ENCODE measurements at places on chromosomes 11 and 22. TPM values are rescaled to one million over a fixed set of nuclear protein-coding genes. Genes with fewer than 3 reads are reported as not detected.

DNA sequence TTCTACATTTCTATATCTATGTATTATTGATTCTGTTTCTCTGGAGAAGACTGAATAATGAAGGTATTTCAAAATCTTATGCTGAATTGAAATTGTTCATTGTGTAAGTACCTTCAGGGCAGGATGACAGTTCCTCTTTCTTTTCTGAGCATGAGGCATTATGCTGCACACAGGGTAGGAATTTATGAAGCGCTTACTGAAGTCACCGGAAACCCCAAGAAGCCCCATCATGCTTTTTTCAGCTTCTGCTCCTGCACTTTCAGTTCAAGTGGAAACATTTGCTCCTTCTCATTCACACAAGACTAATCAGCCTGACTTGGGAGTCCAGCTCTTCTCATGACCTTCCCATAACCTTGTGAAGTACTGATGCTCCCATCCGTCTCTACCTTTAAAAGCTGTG is 314.7 kb upstream of the SORL1-AS1 start:
- H3K4me1 ChIP-seq = no peaks in the 10 kb centered on the region
- H3K27ac ChIP-seq = no peak overlapping the region
- H3K4me3 ChIP-seq = no peak overlapping the region
- no peaks in the 10 kb centered on the region for H3K36me3 ChIP-seq
- DNase-seq = no peak

Gene LRRC10B
- not detected for total RNA-seq

Gene APOA4
- total RNA-seq = not detected

DNA sequence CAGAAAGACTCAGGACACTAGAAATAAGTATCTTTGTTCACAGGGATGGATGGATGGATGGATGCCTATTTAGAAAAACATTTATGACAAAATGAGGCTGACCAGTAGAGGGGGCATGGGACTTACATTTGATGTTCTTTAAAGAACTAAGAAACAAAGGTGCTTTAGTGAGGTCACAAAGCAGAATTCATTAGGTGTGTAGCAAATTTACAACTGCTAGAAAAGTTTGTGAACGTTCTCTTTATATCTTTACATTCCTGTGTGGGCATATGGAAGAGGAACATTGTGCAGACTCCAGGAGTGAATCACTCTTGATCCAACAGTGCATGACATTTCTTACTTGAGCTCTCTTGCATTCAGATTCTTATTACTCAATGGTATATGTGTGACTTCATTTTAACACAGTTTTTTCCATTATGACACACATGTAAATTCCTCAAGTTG is 15.8 kb upstream of the SIK2 start:
- H3K27ac ChIP-seq = no peak overlapping the region
- H3K36me3 ChIP-seq = no peaks in the 10 kb centered on the region
- no peaks in the 10 kb centered on the region for H3K27me3 ChIP-seq
- DNase-seq = no peak

DNA sequence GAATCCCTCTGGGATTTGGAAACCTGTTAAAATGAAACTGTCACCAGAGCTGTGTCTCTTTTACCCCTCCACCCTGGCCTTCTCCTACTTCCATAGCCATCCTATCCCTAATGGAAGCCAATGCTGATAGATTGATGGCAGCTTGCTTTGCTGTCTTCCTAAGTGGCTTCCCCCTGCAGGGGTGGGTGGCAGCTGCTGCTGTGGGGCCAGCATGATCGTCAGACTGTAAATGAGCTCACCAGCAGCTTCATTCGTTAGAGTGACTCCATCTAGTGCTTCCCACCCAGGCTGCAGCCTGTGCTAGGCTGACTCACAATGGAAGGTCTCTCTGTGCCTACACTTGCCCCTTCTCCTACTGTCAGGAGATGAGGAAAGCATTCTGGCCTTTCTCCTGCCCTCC is 311.0 kb downstream of the BUD13 start:
- DNase-seq = no peak
- no peak overlapping the region for H3K27ac ChIP-seq
- no peaks in the 10 kb centered on the region for H3K4me1 ChIP-seq
- H3K4me3 ChIP-seq = no peak overlapping the region

DNA sequence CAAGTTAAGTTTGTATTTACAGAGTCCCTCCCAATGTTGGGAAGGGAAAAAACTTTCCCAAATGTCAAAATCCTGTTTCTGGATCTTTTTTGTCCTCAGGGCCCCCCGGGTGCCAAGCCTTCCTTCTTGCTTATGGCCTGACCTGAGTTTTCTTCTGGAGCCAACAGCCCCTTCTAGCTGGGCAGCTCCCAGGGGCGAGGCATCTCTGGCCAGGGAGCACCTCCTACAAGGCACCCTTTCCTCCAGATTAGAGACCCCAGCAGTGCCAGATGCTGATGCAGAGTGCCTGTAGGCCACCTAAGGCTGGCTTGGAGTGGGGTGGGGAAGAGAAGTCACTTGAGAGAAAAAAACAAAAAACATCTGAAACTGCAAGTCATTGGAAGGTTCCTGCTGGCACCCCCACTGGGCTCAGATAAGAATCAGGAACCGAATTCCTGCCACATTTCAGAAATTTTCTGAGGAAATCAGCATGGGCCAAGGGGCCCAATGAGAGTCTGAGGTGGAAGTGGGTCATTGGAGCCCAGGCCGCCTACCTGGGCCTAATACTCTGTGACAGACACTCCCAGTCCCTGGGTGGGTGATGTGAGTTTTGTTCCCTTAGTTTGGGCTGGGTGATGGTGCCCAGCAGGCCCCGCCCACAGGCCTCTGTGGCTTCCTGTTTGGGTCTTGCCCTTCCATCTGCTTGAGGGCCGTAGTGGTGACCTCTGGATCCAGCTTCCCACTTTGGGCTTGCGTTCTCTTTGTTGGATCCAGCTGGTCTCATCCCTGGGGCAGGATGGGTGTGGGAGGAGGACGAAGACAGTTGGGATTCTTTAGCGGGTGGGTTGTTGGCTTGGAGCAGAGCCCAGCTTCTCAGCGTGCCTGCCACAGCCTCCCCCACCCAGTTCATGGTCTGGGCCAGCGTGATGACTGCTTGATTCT is 40.6 kb downstream of the PARVA start:
- H3K27ac ChIP-seq = no peak overlapping the region
- H3K4me1 ChIP-seq = peaks cover 13% of the 10 kb centered on the region
- no peak overlapping the region for H3K4me3 ChIP-seq

All from heart right ventricle (tissue), 16 donors.